ENCODE measurements at places on chromosomes 11 and 22.

DNA sequence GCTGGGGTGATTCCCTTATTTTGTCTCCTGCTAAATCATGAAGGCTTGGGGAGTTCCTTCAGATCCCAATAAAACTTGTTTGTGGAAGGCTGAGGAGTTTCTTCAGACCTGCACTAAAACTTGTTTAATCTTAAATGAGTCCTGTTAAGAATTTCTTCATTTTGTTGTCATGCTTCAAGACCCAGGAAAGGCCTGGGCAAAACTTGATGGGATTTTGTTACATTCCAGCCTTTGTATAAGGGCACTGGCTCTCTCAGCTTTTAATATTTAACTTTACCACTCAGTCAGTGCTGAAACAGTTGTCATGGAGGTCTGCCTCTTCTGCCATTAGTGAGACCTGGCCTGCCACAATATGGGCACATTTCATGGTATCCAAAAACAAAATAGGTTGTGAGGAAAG, 699.0 kb downstream of the ETS1 start:
- no peak for DNase-seq

GRCh38 chr11:36684840-36685801, 87.1 kb upstream of the RAG2 start:
- DNase-seq = no peak

GRCh38 chr22:44926124-44926475, 83.7 kb downstream of the PHF21B start:
- DNase-seq = no peak

DNA sequence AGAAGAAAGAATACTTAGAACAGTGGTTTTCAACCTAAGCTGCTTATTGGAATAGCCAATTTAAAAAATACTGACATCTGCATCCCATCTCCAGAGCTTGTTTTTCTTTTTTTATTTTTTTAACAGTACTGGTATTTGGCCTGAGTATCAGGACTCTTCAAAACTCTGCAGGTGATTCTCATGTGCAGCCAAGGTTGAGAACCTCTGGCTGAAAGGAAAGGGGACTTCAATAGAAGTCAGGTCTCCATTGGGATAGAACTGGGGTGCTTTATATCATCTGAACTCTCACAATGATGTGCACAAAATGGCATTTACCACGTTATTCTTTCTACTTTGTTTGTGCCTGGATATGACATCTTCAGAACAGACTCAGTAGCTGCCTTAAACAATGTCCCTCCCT, 55.3 kb downstream of the BBOX1 start:
- DNase-seq = no peak

- DNase-seq = no peak
Measured at GRCh38 chr22:27477171-27477570, 324.4 kb downstream of the MN1 start.

DNA sequence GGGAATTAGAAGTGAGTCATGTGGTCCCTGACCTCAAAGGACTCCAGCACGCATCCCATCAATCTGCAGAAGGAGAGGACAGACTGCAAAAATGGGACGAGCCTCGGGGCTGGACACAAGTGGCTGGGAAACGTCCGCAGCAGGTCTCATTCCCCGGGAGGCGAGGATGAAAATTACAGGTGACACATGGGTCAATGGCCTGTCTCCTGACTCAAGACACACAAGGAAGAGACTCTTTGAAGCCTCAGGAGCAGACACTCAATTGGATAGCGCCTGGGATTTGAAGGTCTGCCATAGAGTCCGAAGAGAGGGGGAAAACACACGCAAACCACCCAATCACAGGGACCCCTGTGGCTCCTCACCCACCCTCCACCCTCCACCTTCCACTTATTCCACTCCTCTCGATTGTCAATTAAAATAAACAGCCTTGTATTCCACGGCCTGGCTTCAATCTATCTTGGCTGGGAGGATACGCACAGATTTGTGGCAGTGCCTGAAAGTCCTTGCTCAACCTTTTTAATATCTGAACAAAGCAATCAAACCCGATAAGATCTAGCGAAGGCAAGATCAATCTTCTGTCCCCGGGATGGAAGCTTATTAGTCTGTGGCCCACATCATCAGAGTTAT, 101.8 kb upstream of the CADM1 start:
- no peak for DNase-seq

GRCh38 chr22:37674248-37674647, 1.2 kb upstream of the LGALS1 start:
- DNase-seq = no peak

- DNase-seq = no peak
Measured at GRCh38 chr22:29817724-29818123, 20.4 kb downstream of the ASCC2 start.

DNA sequence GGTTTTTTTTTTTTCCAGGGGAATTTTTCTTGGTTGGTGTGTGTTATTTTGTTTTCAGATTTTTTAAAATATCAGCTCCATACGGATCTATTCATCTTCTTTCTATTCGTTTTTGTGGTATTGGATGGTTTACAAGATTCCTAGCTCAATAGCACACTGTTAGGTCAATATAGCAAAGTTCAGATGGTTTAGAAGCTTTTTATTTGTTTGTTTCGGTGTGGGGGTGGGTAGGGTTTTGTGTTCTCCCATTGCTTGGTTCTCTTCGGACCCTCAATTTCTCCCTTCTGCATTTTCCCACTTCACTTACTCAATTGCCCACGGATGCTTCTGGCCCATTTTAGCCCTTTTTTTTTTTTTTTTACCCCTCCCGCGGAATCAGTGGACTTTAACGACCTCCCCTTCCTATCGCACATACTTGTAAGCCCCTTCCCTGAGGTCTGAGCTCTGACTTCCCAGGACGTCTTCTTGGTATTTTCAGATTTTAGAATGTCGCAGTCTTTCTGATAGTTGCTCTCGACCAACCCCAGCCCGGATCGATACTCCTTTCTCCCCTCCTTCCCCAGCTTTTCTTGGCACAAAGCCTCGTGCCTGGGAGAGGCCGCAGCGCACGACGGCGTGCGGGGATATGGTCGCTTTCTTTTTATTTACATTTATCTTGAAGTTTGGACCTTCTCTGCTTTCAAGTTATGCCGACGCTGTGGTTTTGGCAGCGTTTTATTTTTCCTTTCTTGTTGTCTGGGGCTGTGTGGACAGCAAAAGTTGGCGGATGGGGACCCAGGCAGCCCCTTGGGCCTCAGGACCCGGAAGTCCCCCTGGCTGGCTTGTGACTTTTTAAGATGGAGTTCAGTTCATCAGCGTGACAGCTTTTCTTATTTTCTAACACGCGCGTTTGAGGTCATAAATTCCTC, 4.4 kb upstream of the SPDYC start:
- no peak for DNase-seq

GRCh38 chr11:86687185-86687778, 14.9 kb upstream of the ME3 start:
- DNase-seq = no peak

DNA sequence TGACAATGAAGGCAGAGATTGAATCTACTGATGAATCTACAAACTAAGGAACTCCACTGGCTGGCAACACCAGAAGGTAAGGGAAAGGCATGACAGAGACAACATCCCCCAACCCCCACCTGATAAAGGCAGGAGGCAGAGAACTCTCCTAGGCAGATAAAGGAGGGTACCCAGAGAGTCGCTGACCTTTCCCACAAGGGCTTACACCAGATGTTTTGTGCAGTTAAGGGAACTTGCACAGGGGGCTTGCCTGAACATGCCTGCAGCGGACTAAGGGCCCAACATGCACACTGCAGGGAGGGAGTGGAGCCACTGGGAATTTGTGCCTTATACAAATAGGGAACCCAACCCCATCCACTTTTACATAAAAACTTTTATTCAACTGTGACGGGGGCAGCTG, 1996.9 kb upstream of the RAG2 start:
- DNase-seq = no peak

DNA sequence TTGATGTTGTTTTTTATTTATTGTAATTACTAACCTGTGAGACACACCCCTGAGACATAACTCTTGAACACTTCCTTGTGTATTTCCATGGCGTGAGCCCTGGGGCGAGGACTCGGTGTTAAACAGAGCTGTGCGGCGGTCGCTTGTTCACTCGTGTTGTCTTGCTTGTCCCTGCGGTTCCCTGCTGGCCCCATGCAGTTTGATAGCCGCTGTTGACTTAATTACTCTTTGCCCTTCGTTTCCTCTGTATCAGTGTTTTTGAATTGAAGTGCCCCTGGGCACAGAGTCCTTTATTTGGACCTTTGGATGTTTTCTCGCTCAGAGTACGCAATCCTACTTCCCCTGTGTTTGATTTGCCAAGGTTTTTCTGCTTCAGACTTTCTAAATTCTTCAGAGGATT, 52.7 kb downstream of the TBC1D22A start:
- DNase-seq = no peak

DNA sequence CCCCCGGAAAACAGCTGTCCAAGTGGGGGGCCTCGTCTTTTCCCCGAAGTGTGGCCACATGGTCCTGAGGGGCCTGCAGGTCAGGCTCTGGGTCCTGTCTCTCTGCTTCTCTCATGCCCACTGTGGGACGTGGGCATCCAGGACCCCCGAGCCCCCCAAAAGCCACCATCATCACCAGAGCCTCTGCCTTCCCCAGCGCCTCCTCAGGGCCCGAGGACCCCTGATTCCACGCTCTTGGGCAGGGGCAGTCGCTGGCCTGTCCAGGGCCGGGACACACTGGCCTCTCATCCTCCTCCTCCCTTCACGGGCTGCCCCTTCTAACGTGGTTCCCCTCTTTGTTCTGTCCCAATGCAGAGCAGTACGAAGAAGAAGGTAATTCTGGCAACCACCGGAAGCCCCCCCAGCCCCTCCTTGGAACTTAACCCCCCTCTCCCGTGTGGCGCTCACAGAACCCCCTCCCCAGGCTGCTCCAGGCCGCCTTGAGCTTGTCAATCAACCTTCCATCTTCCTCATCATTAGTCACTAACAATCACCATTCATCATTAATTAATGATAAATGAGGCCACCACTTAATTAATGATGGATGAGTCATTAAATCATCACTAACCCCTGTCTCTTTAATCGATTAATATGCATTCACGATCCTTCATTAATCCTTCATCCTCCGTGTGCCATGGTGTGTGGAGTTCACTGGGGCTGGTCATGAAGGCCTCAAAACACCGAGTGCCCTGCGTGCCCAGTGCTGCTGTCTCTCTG, 3.9 kb downstream of the TNNT3 start:
- DNase-seq = no peak

DNA sequence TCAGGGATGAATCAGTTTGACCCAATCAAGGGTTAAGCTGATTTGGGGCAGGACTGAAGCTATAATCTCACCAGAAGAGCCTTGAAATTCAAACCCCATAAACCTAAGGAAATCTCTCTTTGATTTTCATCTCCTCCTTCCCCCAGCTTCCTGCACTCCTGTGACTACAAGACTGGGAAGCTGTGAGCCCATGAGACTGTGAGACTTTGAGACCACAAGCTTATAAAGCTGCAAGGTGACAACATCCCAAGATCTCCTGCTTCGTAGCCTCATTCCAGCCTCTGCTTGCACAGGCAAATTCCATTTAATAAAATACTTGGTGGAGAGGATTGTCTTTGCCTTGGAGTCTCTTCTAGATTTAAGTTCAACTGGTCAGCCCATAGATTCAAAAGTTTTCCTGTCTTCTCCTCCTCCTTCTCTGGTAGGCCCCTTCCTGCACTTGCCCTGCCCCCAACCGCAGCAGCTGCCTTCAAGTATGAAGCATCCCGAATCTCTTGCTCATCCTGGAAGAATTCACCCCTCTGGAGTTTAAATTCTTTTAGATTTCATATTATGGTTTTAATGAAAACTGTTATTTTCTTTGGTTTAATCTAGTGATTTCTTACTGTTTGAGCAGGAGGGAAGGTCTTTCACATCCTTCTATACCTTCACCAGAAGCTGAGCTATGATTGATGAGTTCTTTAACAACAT, 42.1 kb downstream of the PAMR1 start:
- DNase-seq = no peak

DNA sequence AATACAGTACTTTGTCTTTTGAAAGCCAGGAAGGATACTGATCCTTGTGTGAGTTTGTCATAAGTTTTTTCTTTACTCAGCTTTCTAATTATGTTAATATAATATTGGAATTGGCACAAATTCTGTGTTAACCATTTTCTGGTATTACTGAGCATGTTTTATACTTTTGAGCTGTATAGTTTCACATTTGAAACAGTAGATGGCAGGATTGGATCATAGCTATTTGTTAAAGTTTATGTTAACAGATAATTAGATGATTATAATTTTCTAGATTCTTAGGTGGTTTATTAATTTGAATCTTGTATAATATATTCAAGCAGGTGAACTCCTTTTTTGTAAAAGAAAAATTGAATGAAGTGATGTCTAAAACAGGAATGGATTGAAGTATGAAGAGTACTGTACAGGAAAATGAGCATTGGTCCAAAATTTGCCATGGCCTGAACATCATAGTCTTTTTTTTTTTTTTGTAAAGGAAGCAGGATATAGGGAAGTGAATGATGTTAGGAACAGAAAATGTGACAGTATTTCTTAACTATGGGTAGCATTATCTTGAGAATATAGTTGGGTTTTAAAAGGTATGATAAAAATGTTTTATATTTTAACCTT, 102.0 kb downstream of the CYP2R1 start:
- no peak for DNase-seq

DNA sequence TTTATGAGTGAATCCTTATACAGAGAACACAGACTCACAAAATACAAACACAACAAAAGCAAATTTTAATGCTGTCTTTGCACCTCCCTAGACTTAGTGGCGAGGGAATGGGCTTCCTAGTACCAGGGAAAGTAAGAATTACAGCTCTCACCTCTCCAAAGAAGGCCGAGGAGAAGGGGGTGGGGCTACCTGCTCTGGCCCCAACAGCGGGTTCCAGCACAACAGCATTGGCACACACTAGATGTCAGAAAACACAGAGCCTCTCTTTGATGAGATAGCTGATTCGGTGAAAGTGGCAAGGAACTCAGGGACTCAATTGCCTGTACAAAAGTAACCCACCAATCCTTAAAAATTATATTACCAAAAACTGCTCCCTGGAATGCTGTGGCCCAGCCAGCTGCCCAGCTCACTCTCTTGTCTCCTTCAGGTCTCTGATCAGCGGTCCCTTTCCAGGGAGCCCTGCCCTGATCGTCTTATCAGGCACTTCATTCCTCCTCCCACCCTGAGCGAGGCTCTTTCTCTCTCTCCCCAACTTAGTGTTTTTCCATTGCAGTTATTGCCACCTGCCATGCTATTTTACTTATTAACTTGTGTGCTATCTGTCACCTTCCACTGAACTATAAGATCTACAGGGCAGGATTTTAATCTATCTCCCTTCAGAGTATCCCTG, 30.7 kb downstream of the SPON1 start:
- no peak for DNase-seq

DNA sequence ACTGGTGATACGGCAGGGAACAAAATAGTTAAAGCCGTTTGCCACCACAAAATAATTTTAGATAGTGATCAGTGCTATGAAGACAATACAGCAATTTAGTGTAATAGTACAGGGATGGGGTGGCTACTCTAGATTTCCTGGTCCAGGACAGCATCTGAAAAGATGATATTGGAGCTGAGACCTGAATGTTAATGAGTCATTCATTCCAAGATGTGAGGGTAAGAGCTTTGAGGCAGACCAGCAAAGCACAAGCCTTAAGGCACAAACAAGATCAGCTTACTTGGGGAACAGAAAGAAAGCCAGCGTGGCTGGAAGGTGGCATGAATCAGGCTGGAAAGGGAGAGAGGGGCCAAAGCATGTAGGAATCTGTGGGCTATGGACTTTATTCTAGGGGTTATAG, 132.3 kb downstream of the TRIM44 start:
- no peak for DNase-seq
